ENCODE measurements at places on chromosomes 12 and 14. TPM values are rescaled to one million over a fixed set of nuclear protein-coding genes. Genes with fewer than 3 reads are reported as not detected.

GPRC5D gene
- not detected for total RNA-seq

DNA sequence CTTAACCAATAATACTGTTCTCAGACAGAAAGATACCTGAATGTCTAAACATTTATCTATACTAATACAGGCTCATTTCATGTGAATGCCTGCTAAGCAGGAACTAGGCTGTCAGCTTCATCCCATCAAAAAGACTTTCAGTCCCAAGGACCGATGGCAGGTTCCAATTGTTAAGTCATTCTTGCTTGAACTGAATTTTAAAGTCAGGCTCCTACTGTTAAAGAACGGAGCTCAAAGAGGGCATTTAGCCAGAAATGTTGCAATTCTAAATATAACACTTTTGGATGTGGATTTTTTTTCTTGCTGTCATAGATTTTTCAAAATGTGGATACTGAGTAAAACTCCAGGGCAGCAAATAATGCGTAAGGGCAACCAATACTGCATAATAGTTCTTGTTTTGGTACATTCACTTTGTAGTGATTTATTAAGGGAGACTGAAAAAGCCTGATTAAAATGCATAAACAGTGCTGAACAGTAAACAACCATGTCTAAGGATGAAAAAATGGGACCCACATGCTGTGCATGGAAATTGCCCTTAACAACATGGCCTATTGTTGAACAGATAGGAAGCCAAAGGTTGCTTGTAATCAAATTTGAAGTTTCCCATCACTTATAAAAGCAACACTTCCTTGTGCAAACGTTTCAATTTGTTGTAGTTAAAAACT lies 38.6 kb upstream of the DBX2 start:
- DNase-seq, result no peak

GRCh38 chr14:92556255-92556741 lies 42.7 kb downstream of the RIN3 start:
- no peak for DNase-seq

DNA sequence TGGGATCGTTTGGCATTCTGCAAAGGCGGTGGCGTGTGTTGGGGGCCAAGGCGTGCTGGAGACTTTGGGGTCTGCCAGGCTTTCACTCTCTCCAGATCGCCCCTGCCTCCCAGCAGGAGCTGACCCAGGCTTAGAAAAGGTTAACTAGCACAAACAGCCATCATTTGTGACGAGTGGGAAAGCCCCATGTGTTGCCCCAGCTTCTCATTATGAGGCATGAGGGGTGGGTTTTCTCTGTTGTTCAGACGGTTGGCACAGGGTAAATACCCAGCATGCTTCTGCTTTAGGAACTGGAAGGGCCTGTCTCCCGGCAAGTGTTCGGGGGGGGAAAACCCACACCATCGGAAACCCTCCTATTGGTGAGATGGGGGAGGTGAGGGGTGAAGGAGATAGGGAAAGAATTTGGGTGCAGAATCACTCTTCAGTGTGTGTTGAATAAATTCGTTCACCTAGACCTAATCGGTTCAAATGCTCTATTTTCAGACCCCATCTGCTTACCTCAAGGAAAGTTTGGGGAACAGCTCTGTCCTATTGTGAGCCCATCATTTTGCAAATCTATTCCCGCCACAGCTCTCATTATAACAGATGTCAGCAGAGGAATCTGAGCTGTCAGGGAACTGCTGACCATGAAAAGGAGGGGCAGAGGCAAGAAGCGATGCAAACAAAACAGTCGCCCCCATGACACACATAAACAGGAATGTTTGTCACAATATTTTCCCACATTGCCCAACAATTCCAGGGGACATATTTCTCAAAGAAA lies 34.7 kb upstream of the C12orf42 start:
- no peak for DNase-seq

DNA sequence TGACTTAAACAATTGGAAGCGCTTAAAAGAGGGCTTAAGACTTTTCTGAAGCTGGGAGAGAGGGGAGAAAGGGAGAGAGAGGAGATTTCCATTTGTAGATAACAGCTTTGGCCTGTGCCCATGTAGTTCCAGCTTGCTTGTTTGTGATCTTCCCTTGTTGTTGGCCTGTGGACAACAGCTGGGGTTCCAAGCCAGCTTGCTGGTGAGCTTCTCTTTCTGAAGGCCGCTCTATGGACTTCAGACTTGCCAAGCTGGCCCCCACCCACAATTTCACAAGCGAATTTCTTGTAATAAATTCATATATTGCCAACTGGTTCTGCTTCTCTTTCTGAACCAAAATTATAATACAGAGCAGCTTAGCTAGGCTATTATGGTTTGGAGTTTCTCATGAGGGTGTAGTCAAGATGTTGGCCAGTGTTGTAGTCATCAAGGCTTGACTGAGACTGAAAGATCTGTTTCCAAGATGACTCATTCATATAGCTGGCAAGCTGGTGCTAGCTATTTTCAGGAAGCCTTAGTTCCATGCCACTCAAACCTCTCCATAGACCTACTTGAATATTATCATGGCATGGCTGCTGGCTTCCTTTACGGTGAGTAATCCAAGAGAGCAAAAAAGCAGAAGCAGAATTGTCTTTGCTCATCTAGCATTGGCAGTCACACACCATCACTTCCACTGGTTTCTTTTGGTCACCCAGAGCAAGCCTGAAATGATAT lies 89.4 kb downstream of the ATP23 start:
- no peak for DNase-seq

GRCh38 chr12:15477761-15478160 lies 155.5 kb downstream of the PTPRO start:
- no peak for DNase-seq

DNA sequence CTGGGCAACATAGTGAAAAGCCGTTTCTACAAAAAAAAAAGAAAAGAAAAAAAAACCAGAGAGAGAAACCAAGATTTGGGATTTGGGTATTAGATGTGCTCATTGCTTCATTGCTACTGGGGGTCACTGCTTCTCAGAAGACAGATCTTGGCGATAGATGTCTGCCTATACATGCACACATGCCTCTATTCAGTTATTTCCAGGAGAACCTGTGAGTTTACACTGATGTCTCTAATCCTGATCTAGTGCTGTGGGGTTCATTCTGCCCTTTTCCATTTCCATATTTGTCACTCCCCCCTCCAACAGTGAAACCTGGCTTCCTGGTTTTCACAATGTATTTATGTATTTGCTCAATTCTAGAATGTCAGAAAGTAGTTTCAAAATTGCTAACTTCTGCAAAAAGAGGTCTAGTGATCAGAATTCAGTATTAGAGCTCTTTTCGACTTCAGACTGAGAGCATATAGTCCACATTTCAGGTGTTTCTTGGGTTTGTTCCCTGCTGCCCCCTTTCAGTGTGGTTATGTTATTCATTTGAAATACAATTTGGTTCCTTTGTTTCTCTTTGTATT lies 111.0 kb downstream of the SLC25A47 start:
- DNase-seq, result no peak

Data from vagina (tissue), 2 donors.